Stimulated activated CD4-positive, alpha-beta T cell treated with anti-CD3 and anti-CD28 coated beads, TNF-alpha, amount 100 ng/mL, for 48 hours (primary cell): ENCODE measurements at places on chromosomes 2 and 18.

- no peak for DNase-seq
These were observed 218.0 kb downstream of the CALCRL start for GRCh38 chr2:187230088-187230487.

DNA sequence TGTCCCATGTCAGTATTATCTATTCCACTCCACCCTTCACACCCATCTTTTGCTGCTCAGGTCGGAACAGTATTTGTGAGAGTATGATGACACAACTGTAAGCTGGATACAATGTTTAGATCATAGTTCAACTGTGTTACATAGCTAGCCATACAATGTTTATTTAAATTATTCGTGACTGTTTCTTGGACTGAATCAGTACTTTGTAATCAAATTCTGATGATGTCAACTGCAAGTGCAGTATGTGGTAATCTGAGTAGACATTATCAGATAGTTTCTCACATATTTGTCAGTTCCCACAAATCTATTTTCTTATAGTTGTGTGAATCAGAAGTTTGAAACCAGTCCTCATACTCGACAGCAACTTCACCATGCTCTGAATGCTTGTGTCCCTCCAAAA, 177.6 kb downstream of the ZNF407 start:
- no peak for DNase-seq

- no peak for DNase-seq
These were observed 142.6 kb downstream of the MEIS1 start for GRCh38 chr2:66577321-66578053.

- no peak for DNase-seq
These were observed 53.2 kb downstream of the NYAP2 start for GRCh38 chr2:225452677-225453076.

GRCh38 chr2:9095690-9096089, 92.2 kb upstream of the MBOAT2 start:
- no peak for DNase-seq

- no peak for DNase-seq
These were observed 54.7 kb downstream of the KCTD18 start for GRCh38 chr2:200454927-200455801.

DNA sequence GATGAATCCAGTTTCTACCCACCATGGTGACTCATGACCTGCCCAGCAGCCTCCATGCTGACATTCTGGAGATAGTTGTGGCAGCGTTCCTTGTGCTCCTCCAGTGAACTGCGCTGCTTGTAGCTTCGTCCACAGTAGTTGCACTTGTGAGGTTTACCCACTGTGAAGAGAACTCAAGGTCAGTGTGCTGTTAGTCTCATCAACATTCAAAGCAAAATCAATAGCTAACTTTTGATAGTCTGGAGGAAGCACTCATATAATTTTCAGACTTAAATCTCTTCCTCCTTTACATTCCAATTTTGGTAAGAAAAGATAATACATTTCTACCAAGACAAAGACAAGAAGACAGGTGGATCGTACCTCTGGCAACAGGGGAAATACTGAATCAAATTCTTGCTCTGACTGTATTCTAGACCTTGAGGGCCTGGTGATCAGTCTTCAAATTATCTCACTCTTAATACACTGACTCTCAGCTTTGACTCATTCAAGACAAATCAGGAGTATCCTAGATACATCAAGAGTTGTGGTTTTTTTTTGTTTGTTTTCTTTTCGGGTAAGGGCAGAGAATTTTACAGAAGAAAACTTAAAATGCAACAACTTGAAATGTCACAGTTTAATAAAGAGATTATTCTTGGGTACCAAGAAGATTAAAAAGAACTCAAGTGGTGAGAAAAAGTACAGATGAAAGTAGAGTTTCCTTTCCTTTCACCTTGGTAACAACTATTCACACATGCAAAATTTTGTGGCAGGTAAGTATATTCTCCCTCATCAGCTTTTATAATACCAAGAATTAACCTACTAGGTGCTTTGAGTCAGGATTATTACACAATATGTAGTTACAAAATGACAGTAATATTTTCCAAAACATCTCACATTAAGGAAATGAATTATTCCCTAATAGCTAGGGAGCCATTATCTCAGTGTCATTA, 129.2 kb downstream of the IKZF2 start:
- no peak for DNase-seq

DNA sequence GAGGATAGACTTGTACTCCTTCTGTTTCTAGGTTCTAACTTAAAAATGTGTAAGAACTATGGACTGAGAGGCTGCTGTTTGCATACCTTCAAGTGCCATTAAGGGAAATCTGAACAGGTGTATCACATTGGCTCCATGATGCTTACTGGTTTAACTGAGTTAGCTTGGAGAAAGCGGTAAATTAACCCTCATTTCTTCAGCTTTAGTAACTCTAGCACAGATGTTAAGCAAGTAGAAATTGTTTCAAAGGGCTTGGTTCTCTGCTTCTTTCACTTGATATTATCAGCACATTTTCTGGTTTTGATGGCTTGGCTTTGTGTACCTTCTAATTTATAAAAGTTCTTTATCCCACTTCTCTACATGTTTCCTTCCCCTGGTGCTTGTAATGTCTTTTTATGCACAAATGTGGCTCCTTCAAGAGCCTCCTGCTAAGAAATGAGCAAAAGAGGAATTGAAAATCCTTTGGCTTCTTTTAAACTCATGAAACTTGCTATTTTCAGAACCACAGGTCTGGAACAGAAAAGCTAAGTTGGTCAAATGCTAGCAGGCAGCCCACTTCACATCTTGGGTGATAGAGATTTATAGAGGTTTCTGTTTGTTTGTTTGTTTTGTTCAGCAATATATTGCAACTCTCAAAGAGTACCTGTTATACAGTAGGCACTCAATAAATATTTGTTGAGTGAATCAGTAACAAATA, 249.9 kb upstream of the THUMPD2 start:
- no peak for DNase-seq

GRCh38 chr2:127530245-127531140, 4.2 kb upstream of the IWS1 start:
- no peak for DNase-seq

GRCh38 chr2:29954316-29954715, 32.9 kb upstream of the ALK start:
- DNase-seq: no peak

DNA sequence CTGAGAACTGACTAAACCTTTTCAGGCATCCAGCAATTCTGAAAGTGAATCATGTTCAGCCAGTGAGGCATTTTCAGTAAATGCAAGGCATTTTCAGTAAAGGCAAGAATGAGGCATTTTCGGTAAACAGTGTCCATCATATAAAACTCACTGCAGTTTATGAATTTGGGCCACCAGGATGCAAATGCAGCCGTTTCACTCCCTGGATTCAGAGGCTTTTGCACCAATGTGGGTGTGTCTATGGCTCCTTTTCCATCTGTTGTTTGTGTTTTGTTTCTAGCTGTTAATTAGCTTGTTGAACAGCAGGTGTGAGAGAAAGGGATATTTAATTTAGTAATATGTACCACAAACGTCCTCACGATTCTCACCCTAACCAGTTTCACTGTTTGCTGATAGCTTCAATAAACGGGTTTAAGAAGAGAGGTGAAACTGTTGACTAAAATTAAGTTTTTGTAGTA, 116.3 kb upstream of the PGAP1 start:
- no peak for DNase-seq

- no peak for DNase-seq
These were observed 90.5 kb downstream of the GALNT1 start for GRCh38 chr18:35671966-35672603.

DNA sequence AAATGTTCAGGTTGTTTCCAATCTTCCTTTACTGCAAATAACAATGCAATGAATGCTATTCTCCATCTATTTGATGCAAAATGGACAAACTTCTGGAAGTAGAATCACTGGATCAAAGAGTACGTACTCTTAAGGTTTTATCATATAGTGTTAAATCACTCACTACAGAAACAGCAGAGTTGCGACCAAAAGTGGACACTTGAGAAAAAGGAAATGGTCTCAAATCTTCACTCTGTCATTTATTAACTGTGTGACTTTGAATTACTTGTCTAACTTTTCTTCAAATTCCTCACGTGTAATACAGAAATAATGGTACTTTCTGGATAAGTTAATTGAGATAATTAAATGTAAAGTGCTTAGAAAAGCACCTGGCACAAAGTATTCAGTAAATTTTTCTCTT, 78.1 kb downstream of the CERKL start:
- DNase-seq: no peak

DNA sequence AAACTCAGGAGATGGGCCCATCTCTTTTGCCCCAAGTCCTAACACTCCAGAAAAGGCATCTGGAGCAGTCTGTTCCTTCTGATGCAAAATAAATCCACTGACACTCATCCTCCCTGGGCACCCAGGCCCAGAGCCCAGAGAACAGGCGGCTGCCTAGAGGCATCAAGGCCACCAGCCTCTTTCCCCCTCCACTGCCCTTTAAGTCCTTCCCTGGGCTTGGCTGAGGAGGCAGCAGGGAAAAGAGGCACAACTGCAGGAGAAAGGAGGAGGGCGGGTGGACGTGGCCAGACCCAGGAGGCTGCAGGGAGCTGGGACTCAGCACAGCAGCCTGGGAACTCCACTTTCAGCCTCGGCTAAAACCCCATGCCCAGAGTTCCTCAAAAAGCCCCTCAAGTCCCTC, 99.7 kb upstream of the ID2 start:
- no peak for DNase-seq

GRCh38 chr2:12059616-12060441, 313.4 kb downstream of the LPIN1 start:
- no peak for DNase-seq

- no peak for DNase-seq
These were observed 124.8 kb upstream of the ITGB6 start for GRCh38 chr2:160324917-160325316.
